ENCODE measurements at places on chromosomes 6 and 20.

DNA sequence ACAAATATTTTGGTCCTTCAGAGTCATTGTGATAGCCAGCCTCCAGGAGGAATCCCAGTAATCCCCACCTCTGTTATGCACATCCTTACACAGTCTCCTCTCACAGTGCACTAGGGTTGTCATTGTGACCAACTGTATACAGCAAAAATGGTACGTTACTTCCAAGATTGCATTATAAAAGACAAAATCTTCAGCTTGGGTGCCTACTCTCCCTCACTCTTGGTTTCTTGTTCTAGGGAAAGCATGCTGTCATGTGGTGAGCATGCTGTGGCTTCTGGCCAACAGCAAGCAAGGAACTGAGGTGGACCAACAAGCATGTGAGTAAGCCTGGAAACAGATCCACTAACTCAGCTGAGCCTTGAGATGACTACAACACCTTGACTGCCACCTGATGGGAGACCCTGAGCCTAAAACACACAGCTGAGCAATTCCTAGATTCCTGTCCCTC is 130.1 kb upstream of the DST start:
- DNase-seq, result no peak

GRCh38 chr6:31287619-31288018 is 15.7 kb upstream of the HLA-C start:
- DNase-seq, result no peak

- no peak for DNase-seq
Measured at GRCh38 chr20:733861-734260, 34.4 kb downstream of the SLC52A3 start.

DNA sequence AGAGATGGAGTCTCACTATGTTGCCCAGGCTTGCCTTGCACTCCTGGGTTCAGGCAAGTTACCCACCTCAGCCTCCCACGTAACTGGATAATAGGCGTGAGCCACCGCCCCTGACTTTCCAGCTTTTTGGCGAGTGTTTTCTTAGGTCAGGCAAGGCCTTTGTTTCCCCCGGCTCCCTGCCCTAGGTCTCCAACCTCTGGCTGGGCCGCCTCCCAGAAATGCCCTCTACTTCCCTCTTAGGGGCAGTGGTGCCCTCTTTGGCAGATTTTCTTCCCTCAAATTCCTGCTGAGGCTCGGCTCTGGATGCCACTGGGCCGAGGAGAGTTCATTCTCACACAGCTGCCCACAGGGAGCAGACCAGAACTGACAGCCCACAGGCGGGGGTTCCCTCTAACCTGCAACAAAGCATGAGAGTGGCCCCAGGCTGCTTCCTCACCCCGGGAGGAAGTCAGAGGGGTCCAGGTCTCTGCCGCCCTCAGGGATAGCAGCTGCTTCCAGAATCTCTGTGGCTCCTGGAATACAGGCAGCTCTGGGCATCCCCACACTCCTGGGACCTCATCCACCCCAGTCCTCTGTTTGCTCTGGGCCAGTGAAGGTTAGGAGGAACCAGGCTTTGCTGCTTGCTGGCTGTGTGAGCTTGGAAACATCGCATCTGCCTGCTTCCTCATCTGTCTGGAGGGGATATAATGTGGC is 56.5 kb downstream of the TCP11 start:
- DNase-seq, result no peak

DNA sequence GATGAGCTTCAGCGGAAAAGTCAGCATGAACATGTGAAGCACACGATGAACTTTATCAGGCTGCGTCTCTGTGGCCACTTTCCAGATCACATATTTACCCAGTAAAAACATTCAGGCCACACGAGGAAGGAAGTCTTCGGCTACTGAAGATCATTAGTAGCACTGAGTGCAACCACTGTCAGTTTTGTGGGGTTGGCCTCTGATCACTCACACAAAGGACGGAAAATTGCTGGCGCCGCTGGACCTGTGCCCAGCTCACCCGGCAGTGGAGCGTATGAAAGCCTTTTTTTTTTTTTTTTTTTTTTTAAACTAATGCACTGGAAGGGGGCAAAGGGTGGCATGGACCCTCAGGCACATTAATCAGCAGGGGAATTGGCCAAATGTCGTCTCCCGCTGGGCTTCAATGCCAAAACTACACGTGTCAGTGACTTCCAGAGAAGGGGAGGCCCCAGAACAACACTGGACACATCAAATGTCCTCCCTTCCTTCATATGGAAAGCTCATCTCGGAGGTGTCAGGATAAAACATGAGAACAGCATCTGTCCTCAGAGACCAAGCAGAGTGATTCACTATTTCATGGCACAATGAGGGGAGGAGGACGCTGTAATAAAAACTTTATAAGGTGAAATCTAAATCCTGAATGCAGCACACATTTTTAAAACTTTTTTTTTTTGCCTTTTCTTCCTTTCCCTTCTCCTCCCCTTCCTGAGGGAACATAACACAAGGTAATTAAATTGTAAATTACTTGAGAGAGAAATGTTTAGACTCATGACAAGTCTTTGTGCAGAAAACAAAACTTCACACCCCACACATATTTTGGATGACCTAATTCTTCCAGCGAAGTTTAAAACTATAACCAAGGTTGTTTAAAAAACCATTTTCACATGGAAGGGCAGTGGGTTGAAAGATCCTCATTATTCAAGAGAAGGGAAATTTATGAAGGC is 223.4 kb downstream of the FOXC1 start:
- DNase-seq, result no peak

GRCh38 chr20:1337441-1337840 is 8.5 kb upstream of the SDCBP2 start:
- DNase-seq, result no peak

DNA sequence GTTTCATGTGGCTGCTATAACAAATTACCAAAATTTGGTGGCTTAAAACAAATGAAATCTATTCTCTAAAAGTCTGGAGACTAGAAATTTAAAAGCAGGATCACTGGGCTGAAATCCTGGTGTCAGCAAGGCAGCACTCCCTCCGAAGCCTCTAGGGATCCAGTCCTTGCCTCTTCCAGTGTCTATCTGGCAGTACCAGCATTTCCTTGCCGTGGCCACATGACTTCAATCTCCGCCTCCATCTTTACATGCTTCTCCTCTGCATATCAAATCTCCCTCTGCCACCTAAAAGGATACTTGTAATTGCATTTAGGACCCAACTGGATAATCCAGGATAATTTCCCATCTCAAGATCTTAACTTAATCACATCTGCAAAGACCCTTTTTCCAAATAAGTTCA is 30.2 kb downstream of the ARHGAP18 start:
- no peak for DNase-seq

GRCh38 chr6:157769776-157770426 is 53.1 kb upstream of the SNX9 start:
- DNase-seq, result no peak

DNA sequence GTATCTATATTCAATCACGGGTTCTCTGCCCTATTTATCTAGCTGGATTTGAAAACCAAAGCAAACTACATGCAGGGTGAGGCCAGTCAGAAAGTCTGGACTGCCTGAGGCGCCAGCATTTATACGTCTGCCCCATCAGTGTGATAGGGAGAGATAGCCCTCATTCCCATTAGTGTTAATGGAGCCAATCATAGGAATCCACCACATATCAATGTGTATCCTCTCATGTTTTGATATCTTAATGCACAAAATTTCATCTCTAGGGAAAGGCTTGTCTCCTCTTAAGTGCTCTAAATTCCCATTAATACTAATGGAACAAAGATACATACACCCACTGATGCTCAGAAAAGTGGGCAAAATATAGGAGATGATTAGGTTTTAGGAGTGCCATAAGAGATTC is 376.2 kb downstream of the BTBD3 start:
- no peak for DNase-seq

DNA sequence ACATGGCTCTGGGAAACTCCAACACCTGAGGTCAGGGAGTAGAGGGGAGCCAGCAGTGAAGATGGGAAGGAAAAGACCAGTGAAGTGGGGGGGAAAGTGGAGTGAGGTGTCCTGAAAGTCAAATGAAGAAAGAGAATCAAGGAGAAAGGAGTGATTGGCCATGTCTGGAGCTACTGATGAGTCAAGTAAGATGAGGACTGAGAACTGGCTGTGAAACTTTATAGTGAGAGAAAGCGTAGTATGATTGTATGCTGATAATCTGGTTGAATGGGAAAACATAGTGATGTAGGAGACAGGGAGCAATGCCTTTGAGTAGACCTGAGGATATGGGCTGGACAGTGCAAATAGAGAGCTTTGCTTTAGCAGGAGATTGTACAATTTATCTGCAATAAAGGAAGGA is 183.6 kb upstream of the GMDS start:
- DNase-seq, result no peak

DNA sequence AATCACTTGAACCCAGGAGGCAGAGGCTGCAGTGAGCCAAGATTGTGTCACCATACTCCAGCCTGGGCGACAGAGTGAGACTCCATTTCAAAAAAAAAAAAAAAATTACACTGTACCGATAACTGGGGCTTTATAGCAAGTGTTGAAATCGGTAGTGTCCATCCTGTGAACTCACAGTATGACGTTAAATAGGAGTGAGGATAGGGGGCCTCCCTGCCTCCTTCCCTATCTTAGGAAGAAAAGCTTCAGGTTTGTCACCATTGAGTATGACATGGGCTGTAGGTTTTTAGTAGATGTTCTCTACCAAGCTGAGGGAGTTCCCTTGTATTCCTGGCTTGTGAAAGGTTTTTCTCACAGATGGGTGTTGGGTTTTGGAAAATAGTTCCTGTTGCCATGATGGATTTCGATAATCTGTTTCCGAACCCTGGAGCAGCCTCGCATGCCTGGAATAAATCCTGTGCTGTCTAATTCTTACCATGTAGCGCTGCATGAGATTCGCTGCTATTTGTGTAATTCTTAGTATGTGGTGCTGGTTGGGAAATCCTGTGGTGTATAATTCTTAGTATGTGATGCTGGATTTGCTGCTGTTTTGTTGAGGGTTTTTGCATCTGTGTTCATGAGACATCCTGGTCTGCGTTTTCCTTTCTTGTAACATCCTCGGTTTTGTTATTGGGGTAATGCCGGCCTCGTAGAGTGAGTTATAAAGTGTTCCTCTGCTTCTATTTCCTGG is 23.6 kb downstream of the NTSR1 start:
- no peak for DNase-seq

GRCh38 chr20:22681591-22682248 is 97.3 kb upstream of the FOXA2 start:
- DNase-seq, result no peak

DNA sequence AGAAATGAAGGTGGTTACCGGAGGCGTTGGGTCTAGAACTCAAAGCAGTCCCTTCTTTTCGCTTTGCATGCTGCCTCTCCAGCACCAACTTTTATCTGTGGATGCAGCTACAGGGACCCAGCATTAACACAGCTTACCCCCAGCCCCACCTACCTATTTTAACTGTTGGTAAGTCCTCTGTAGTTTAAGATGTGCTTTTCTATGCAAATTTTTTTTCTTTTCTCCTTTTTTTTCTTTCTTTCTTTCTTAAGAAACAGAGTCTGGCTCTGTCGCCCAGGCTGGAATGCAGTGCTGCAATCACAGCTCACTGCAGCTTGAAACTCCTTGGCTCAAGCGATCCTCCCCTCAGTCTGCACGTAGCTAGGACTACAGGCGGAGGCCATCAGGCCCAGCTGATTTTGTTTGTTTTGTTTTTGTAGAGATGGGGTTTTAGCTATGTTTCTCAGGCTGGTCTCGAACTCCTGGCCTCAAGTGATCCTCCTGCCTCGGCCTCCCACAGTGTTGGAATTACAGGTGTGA is 6.5 kb upstream of the USP45 start:
- no peak for DNase-seq

DNA sequence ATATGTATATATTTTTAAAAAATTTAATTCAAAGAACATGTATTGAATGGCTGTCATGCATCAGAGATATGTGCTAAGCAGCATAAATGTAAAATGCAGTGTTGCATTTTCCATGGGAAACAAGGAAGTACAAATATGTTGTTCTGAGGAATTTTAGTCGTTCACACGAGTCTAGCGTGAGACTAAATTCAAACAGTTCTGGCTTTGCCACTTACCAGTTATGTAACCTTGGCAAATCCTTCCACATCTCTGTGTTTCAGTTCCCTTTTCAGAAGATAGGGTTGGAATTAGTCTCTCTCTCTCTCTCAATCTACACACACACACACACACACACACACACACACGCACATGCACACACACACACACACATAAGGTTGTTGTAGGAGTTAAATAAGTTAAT is 305.4 kb downstream of the UTRN start:
- DNase-seq, result no peak

GRCh38 chr6:25122001-25122400 is 157.2 kb upstream of the CARMIL1 start:
- DNase-seq, result no peak

DNA sequence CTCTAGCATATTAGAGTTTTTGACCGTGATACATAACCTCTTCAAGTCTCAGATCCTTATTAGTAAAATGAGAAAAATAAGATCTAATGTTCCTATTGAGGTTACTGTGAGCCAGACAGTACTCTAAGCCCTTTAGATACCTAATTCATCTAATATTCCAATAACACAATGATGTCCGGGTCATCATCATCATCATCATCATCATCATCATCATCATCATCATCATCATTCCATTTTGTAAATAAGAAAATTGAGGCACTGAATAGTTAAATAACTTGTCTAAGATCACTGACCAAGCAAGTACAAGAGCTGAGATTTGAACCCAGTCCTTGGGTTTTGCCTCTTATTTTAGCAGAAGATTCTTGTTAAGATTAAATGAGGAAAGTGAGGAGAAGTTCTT is 643.0 kb downstream of the HDGFL1 start:
- no peak for DNase-seq

GRCh38 chr6:39992861-39993622 is 58.8 kb upstream of the MOCS1 start:
- no peak for DNase-seq

- no peak for DNase-seq
Measured at GRCh38 chr20:49825521-49826033, 12.9 kb downstream of the SLC9A8 start.

- DNase-seq, result no peak
Measured at GRCh38 chr6:125623085-125623484, 126.3 kb upstream of the HEY2 start.

GRCh38 chr6:10256113-10256690 is 158.7 kb downstream of the TFAP2A start:
- no peak for DNase-seq

DNA sequence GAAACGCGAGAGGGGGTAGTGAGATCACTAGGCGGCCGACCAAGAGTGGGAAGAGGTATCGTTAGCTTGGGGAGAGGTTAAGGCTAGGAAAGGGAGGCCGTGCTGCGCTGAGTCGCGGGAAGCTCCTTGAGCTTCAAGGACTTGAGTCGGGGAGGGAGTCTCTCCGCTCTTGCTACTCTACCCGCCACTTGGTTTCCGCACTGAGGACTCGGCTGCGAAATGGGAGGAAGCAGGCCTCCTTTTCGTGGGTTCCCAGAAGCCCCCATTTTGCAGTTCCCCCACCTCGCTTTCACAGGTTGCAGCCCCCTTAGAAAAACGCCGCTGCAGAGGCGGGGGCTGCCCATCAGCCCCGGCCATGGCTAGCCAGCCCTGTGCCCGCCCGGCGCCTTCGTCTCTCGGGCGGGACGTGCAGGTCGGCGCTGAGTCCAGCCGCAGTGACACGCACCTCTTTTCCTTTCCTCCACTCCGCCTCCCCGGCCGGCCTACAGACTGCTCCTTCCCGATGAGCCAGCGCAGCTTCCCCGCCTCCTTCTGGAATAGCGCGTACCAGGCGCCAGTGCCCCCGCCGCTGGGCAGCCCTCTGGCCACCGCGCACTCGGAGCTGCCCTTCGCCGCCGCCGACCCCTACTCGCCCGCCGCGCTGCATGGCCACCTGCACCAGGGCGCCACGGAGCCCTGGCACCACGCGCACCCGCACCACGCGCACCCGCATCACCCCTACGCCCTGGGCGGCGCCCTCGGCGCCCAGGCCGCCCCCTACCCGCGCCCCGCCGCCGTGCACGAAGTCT is 4.9 kb downstream of the VGLL2 start:
- peak; percentile 42 for DNase-seq
